Spinal cord (tissue), 10 donors: ENCODE measurements at places on chromosomes 4 and X. TPM values are rescaled to one million over a fixed set of nuclear protein-coding genes. Genes with fewer than 3 reads are reported as not detected.
A peak's percentile ranks its signal among the peaks of the same experiment; 100 is the strongest.

- DNase-seq = no peak
Measured at GRCh38 chr4:78763251-78763650, 12.9 kb upstream of the BMP2K start.

DNA sequence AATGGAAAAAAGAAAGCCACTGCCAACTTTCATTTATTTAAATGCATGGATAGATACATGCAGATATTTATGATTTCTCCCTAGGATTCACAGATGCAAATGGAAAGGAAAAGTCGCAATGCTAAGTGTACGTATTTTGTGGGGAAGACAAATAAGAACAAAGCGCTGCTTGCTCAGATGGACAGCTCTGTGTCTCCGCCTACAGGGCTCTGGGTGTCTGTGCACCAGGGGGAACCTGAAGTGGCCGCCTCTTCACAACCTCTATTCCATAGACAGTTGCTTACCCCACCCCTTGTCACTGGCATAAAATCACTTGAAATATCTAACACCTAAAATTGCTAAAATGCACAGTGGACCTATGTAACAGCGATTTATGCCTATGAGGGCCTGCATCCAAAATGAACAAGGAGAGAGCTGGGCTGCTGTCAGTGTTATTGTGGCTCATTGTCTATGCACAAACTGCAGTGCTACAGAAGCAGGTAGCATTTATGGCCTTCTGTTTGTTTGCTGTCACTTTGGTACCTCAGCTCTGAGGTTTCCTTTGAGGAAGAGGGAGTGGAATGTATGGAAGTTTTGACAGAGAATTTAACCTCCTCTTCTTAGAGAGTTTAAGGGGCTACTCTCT is 58.6 kb upstream of the PAGE1 start:
- DNase-seq = no peak

DNA sequence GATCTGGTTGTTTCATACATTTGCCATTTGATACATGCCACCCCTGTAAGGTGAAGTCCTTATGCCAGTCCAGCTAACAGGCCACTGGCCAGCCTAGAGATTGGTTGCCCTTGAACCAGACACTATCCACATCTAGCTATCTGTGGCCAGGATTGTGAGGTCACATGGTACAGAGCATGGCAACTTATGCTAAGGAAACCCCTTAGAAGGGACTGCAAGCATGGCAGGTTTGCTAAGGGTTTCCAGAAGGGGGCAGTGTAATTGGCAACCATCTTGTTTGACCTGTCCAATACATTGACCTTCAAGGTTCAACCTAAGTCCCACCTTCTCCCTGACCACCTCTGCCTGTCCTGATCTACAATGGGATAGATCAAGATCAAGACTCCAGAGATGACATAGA is 47.5 kb downstream of the SMC1A start:
- DNase-seq = no peak

- no peak for DNase-seq
Measured at GRCh38 chr4:144340931-144341330, 200.4 kb upstream of the GYPA start.

- no peak for DNase-seq
Measured at GRCh38 chrX:119477812-119478232, 9.6 kb downstream of the SLC25A5 start.

DNA sequence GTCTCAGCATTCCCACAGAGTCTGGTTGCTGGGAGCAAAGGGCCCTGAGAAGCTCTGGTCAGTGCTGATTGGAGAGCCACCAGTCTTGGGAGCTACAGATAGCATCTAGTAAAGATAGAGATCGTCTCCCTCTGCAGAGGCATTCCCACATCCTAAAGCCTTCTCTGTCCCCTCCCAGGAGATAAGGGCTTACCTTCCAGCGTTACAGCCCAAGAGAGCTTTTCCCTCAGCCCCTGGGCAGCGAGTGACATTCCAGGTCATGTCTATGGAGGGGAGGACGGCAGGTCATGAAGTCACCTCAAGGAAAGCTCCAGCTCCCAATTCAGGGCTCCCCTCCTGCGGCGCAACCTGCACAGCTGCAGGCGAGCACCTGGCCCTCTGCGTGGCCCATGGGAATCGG is 29.9 kb downstream of the CLDN34 start:
- no peak for DNase-seq

DNA sequence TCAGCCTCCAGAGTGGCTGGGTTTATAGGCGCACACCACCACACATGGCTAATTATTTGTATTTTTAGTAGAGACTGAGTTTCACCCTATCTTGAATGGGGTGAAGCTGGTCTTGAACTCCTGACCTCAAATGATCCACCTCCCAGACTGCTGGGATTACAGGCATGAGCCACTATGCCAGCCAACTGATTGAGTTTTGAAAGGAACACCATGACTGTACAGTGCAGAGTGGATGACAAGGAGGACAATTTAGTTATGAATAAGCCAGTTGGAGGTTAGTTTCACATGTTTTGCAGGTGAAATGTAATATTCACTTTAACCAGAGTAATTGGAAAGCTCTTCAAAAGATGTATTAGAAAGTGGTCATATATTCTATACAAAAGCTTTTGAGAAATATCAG is 60.8 kb downstream of the PCDH18 start:
- no peak for DNase-seq

GRCh38 chr4:5379895-5380294 is 328.5 kb downstream of the EVC2 start:
- DNase-seq = no peak

DNA sequence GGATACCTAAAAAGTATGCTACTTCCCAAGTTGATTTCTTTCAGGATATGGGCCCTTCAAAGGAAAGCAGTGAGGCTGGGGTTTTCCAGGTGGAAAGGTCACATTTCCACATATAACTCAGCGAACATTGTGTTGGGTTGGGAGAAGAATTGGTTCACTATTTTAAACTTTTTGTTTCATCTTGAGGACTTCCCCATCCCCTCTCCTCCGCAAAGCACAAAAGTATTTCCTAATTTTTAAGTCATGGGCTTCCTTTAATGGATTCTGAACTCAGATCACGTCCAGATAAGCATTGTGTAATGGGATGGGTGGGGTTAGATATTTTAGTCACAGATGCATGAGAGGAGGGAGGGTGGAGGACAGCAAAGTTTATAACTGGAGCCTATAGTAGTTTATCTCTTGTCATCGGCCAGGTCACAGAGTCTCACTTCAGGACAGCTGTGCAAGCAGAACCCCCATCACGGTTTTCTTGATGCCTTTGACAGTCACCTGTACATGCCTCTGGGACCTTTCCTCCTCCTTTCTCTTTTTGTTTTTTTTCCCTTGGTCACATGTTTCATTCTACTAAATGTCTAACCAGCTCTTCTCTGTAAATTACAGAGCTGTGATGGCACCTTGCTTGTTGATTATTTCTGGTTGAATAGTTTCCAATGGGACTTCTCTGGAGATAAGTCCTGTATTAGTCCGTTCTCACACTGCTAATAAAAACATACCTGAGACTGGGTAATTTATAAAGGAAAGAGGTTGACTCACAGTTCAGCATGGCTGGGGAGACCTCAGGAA is 115.4 kb downstream of the PTTG2 start:
- no peak for DNase-seq

GRCh38 chr4:39287223-39287622 is 78.9 kb downstream of the RFC1 start:
- no peak for DNase-seq

DNA sequence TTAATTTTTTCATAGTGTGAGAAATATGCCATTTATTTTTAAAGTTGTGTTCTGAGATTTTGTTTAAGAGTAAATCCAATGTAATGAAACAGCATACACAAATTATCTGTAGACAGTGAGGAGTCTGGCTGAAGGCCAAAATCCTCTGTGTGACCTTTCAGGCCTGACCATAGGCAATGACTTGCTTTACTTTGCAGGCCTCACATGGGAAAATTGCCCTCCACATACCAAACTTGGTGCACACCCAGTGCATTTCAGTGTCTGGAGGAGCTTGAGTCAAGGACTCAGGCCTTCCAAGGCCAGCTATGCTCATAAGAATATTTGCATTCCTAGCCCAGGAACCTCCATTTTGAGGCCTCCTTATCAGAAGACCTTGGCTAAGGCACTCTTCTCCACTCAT is 430.1 kb downstream of the GABRG1 start:
- no peak for DNase-seq

DNA sequence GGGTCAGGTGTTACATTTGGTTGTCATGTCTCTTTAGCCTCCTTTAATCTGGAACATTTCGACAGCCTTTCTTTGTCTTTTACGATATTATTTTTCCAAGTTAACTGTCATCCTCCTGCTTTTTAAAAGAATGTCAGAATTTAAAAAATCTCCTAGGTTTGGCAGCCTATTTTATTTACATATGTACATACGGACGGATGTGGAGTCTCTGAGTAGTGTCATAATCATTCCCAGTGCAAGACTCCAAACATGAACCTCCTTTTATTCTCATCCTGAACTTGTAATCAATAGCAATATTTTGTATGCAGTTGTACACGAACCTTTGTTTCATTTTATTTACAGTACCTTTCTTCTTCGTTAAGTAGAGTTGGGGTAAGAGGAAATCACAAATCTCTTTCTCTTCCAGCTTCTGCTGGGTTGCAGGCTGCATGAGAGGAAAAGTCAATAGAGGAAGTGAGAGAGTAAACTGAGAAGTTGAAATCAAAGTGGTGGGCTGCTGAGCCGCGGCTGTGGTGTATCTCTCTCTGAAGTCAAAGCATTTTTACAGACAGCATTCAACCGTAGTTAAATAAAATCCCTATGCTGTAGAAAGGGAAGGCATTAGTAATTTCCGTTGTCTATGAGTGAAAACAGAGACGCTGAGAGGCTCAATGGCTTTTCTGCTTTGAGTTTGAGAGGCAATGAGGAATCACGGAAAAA is 53.9 kb upstream of the RPS6KA3 start:
- no peak for DNase-seq

GRCh38 chr4:68987007-68987406 is 35.4 kb upstream of the UGT2A3 start:
- DNase-seq = no peak

DNA sequence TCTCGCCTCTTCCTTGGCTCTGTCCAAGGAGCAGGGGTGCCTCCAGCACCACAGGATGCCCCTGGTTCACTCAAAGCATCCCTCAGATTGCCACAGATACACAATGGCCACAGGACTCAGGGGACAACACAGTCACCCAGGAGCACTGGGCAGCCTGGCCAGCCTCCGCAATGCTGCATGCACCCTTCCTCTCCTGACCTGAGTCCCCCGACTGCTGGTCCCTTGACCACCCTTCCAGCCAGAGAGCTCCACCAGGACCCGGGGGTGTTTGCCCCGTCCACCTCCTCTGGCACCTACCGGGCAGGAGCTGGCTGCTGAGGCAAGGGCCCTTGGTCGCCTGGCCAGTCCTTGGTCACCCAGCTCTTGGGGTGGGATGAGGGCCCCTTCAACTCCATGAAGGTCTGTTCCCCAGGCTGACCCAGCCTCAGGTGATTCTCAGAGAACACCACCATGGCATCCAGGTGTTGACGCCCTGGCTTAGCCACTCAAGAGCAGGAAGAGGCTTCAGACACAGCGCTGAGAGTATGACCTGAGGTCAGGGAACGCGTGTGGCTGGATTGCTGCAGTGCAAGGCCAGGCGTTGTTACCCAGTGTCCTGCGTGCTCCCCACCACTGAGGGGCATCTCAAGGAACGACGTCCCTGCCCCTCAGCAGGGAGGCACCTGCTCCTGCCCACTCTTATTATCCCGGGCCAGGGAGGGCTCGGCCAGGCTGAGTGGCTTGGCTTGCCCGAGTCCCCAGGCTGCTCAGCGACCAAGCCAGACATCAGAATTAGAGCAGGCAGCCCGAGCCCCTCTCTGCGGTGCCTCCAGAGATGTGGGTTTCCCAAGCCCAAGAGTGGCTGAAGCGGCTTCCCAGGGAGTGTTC is 10.2 kb downstream of the ADRA2C start:
- no peak for DNase-seq

DNA sequence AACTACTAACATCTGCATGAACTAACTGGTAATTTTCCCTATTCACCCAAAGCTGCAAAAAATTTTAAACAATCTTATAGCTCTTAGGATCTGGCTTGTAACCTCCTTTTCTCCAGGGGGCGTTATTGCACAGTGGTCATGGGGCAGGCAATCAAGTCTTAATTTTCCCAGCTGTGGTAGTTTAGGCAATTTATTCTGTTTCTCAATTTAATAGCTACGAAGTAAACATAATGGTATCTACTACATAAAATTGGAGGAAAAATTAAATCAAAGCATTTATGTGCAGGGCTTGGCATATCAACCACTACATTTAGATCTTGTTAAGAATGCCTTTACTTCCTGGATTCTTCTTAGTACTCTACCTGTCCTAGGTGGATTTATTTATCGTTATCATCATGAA is 137.4 kb upstream of the GUCY1A1 start:
- no peak for DNase-seq

DNA sequence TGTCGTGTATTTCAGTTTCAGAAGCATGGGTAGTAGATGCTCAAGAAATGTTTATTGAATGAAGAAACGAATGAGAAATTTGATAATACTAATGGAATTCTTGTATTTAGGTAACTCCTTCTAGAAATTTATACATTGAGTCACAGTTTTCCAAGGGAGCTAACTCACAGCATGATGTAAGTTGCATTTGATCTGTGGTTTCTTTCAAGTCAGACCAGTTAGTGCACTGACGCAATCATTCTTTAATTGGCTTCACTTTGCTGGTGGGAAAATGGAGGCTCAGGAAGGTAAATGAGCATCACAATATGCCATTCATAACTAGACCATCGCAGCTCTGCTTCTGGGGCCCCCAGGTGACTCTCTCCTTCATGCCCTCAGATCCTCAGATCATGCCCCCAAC is 17.3 kb upstream of the CWH43 start:
- no peak for DNase-seq

- peak; percentile 2 for DNase-seq
Measured at GRCh38 chrX:25968920-25969319, 169.2 kb upstream of the MAGEB18 start.

DMP1 gene
- 4.3 TPM for total RNA-seq

NSG1 gene
- total RNA-seq = 170 TPM

TLR3 gene
- 8.4 TPM for total RNA-seq

TIGD4 gene
- total RNA-seq = 3.3 TPM

GPC3 gene
- total RNA-seq = 70.5 TPM
